ENCODE measurements at places on chromosomes 2 and 18.

- DNase-seq, result no peak
Observed at GRCh38 chr2:129661935-129662334, 317.5 kb upstream of the RAB6C start.

- peak; percentile 47 for DNase-seq
Observed at GRCh38 chr2:202848813-202849212, 22.8 kb downstream of the ICA1L start.

DNA sequence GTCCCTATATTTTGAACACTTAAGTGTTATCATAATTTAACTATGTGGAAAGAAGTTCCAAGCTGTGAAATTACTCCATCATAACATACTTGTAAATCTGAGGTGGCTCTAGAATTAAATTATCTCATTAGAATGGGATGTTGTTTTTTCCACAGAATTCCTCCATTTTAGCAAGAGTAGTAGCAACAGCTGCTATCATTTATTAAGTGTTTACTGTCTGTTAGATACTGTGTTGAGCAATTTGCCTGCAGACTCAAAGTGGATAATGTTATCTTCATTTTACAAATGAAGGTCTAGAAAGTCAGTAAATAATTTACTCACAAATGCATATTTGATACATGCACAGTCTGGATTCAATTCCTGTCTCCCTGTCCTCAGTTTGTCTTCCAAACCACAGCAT, 504.8 kb upstream of the NRP2 start:
- no peak for DNase-seq

DNA sequence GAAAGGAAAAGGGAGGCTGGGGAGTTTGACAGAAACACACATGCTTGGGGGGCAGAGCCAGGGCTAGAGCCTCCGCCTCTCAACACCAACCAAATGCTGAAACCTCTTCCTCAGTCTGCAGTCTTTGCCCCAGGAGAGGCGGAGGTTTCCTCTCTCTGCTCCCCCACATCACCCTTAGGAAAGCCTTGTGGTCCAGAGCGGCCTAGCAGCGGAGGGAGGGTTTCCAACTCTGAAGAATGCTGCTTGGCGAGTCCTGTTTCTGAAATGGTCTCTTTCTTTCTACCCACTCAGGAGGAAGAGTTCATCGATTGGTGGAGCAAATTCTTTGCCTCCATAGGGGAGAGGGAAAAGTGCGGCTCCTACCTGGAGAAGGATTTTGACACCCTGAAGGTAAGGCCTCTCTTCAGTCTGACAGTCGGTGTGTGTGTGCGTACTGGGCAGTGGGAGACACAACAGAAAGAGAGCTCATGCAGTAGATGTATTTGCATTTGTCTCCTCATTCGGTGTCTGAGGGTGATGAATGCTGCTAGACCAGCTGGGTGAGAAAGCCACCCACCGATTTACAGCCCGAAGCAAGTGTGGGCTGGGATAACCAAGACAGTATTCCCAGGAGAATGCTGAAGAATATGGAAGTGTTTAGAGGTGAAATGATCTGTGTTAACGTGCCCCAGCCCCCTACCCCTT, 190.5 kb downstream of the DYSF start:
- no peak for DNase-seq

- no peak for DNase-seq
Observed at GRCh38 chr2:96772903-96773671, 12.4 kb downstream of the CNNM4 start.

- DNase-seq, result no peak
Observed at GRCh38 chr2:207401338-207401737, 128.4 kb upstream of the CREB1 start.

- peak; percentile 87 for DNase-seq
Observed at GRCh38 chr2:96146153-96146880, 1.1 kb upstream of the DUSP2 start.

- DNase-seq, result no peak
Observed at GRCh38 chr2:197958592-197959150, 154.3 kb downstream of the PLCL1 start.

DNA sequence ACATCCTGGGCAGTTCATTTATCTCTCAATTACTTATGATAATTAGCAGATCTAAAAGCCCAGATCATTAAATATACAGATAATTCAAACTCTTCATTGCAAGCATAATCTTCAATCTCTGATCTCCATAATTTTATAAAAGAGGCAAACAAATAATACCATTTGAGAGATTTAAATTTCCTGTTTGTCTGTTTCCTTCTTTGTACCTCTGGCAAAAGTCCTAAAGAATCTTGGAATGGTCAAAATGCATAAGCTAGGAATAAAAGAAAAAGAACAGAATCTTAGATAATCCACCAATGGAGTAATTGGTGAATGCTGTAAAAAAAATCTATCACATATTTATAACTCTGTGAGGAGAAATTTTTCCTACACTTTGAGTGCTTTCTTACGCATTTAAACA, 1080.9 kb upstream of the ZEB2 start:
- DNase-seq, result no peak

DNA sequence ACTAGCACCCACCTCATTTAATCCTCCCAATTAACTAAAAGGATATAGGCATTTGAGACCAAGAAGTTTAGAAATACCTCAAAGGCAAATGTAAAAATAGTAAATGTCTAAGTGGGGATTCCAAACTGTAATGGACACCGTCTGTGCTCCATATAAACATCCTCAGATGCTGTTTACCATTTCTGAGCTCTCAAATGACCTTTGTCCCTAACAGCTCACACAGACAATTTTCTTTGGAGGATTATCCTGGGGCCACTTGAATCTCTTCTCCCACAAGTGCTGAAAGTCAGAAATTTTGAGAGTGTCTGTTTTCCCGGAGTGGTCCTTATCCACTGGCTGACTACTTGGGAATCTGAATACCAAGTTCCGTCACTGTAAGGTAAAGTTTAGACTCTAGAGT, 1418.9 kb downstream of the LRP1B start:
- DNase-seq, result no peak

DNA sequence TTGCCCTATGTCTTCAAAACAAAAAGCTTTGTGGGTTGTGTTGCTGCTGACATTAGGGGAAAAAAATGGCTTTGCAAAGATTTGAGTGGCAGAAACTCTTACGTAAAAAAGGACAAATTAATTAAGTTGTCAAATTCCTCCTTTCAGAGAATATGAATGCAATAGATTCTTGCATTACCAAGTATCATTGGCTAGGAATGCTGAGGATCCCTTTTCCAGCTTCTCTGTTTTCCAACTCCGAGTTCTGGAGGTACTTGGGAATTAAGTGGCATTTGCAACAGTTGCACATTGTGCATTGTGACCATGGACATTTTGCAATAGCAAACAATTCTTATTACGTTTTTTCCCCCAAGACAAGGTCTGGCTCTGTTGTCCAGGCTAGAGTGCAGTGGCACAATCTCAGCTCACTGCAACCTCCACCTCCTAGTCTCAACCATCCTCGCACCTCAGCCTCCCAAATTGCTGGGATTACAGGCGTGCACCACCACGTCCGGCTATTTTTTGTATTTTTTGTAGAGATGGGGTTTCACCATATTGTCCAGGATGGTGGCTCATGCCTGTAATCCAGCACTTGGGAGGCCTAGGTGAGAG, 29.9 kb upstream of the PPP1CB start:
- no peak for DNase-seq

DNA sequence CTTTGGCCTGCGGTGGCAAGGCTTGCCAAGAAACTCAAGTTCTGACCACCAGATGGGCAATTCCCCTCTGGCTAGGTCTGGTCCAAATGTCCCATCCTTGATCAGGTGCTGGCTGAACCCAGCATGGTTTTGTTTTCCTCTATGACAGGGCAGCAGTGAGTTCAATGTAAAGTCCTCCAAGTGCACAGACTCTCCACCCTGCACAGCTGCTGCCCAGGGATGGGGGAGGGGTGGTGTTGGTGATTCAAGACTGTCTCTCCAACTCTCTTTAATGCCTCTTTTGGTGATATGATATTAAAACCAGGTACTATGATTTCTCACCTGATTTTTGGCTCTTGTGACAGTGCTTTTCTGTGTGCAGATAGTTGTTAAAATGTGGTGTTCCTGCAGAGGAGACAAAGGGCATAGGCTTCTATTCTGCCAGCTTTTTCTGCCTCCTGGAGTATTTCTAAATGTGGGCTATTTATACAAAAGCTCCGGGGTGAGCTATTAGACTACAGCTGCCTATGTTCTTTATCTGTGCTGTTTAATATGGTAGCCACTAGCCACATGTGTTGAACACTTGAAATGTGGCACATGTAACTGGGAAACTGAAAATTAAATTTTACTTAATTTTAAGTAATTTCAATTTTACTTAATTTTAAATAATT, 64.0 kb upstream of the STK39 start:
- DNase-seq, result no peak

DNA sequence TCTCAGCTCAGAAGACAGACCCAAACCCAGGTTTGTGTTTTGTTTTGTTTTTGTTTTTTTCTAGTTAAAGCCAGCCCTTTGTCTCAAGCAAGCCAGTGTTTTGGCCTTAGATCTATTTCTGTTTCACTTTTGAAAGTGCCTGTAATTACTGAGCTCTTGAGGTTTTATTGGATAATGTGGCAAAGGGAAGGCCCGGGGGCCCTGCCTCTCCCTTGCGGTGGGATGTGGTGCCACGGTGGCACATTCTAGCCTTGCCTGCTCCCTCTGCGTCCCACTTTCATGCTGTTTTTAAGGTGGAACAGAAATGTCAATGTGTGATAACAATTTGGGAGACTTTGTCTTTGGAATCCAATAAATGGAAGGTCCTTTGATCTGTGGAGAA, 2.5 kb downstream of the HPCAL1 start:
- DNase-seq, result peak; percentile 79

- no peak for DNase-seq
Observed at GRCh38 chr2:152019732-152020131, 79.1 kb downstream of the CACNB4 start.

DNA sequence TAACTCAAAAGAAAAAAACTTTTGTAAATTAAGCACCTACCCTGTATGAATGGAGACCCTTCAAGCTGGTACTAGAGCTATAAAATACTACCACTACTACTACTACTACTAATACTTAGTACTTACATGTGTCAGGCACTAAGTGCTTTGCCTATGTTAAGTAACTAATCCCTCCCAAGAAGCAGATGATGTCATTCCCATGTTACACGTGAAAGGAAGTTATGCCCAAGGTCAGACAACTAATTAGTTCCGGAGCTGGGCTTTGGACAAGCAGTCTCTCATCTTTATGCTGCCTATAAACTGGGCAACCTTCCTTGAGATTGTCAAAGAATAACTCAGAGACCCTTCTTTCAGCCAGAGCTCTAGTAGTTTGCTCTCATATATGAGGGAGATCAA, 13.9 kb upstream of the ATP6V1B1 start:
- peak; percentile 53 for DNase-seq

DNA sequence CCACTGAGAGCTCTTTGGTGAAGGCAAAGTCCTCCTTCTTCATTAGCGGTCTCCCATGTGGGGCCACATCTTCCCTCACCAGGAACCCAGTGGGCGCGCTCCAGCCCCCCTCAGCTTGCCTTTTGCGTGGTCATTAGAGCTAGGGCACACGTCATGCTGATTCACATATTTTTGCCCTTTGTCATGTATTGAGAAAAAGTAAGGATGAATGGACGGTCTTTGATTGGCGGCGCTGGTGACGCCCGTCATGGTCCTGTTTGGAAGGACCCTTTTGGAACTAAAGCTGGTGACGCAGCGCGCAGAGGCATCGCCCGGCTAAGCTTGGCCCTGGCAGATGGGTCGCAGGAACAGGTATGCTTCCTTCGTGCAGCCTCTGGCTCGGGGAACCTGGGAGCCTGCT, 3.1 kb downstream of the SLC14A1 start:
- DNase-seq, result no peak

- no peak for DNase-seq
Observed at GRCh38 chr2:160199683-160200389, at the start of gene ITGB6. ITGB6 (minus strand) TSS chr2:160200272; CDS start chr2:160200063, 209 bp downstream.

GRCh38 chr18:77481541-77481940, 231.9 kb downstream of the GALR1 start:
- DNase-seq, result no peak

DNA sequence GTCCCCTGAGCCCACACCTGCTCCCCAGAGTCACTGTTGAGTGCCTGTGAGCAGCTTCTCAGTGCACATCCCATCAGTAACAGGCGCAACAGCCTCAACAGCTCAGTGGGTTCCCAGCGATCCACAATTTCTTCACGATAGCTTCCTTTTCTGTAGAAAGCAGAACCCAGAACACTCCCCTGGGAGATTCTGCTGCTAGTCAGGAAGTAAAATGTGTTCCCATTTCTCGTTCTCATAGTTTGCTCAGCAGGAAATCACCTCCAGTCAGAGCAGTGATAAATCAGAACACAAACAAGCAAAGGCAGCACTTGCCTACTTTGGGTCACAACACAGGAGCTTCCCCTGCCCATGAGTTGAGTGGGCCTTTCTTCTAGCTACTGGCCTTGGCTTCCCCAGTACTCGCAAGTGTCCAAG, 48.9 kb upstream of the ATG16L1 start:
- DNase-seq, result peak; percentile 22

DNA sequence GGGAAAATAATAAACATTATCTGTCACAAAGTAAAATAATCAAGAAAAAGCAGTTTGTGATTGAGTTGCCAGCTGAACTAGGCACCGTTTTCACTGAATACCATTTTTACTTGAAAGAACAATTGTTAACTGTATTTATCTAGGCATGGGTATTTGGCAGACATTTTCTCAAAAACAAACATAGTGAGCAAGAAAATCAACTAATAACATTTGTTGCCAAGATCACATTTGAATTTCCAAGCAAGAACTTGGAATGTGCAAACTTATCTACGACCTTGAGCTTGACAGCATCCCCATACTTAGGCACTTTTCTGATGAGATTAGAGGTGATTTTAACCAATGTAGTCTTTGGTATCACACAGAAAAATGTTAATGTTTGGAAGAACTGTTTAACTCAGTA, 16.7 kb downstream of the SS18 start:
- no peak for DNase-seq

- DNase-seq, result no peak
Observed at GRCh38 chr2:185372188-185372587, 366.4 kb upstream of the FSIP2 start.

DNA sequence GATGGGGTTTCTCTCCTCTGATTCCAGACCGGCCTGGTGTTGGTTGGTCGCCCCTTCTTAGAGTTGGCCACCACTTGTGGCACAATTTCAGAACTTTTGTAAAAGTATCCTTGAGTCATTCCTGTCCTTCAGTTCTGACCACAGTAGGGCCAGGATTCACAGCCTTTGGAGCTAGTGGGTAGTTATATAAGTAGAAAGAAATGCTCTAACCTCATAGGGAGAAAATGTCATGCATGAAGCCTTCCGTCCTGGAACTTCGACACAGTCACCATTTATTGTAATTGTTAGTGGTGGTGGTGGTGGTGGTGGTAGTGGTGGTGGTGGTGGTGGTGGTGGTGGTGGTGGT, 65.4 kb downstream of the EPAS1 start:
- no peak for DNase-seq

DNA sequence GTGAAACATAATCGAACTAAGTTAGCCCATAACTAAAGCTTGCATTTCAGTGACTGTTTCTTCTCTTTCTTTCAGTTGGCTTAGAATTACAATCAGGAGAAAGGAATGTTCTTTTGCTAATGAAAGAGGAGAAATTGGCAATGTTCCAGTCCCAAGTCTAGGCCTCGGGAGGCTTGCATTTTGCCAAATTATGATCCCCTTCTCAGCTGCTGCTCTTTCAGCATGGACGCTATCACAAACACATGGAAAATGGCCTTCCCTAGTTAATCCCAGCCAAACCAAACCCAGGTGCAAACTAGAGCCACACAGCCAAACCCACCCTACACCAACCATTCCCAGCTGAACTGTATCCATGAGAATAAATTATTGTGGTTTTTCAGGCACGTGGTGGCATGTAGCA, 605.2 kb upstream of the LRRTM4 start:
- no peak for DNase-seq

GRCh38 chr2:133837441-133838094, 269.3 kb upstream of the NCKAP5 start:
- DNase-seq, result no peak

GRCh38 chr2:241870081-241870541, 582 bp downstream of the RTP5 start:
- DNase-seq, result no peak
